Activated CD4-positive, alpha-beta T cell treated with anti-CD3 and anti-CD28 coated beads for 4 hours (primary cell): ENCODE measurements at places on chromosomes 6 and 20.

DNA sequence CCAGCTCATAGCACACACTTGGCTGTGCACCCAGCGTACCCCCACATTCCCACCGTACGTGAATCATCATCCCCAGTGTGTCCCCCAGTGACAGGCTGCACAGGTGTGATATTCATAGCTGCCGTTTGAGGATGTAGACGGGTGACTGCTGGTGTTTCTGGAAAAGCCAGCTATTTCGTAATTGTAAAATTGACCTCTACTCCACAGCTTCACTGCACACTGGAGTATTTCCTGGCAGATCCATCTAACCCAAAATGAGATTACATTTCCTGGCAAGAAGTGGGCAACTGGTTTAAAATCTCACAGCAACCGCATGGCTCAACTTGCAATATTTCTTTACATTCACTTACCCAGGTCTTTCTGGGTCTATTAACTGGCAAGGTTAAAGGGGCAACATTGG, 30.3 kb downstream of the CD83 start:
- no peak for DNase-seq

- DNase-seq, result no peak
Measured at GRCh38 chr6:5781966-5782556, 224.7 kb downstream of the NRN1 start.

DNA sequence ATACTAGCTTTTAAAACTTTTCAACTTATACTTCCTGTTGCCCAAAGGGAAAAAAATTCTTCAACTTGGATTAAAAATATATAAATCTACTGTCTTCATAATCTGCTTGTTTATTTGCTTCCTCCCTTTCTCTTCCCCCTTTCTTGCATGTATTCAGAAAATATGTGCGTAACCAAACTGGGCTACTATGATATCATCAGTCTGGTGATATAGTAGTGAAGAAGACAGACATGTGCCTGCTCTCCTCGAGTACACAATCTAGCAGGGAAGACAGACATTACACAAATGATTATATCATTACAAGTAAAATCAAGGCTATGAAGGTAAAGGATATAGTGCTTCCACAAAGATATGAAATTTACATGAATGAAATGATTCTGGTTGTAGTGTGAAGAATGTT, 31.0 kb downstream of the IBTK start:
- DNase-seq, result no peak

DNA sequence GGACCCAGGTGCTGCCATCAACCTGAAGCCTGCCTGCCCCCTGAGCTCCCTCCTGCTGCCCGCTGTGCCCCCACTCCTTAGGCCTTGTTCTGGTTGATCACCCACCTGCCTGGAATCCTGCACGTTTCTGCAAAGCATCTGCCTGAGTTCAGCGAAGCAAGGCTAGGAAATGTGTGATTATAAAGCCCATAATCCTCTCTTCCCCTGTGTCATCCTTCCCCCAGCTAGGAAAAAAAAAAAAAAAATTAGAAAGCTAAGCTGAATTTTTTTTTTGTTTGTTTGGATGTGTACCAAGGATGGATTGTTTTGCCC, 93.2 kb downstream of the FOXA2 start:
- DNase-seq, result no peak

DNA sequence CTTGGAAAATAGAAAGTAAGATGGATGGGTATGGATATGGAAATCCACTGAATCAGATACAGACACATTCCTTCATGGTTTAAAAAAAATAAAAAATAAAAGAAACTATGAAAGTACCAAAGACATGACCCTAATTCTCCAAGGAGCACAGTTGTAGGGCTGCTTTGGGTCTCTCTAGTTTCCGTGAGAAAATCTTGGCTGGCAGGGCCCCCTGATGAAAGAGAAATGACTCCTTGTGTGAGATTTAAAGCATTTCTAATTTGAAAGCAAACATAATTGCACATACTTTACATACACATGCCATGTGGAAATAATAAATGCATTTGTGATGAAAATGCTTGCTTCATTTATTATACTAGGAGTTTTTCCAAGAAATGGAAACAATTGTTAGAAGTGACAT, 593.9 kb upstream of the BTBD3 start:
- DNase-seq, result no peak

GRCh38 chr6:130366107-130367005, 539 bp downstream of the TMEM200A start:
- peak; percentile 46 for DNase-seq

- DNase-seq, result no peak
Measured at GRCh38 chr6:31920811-31921210, 6.7 kb upstream of the C2 start.

DNA sequence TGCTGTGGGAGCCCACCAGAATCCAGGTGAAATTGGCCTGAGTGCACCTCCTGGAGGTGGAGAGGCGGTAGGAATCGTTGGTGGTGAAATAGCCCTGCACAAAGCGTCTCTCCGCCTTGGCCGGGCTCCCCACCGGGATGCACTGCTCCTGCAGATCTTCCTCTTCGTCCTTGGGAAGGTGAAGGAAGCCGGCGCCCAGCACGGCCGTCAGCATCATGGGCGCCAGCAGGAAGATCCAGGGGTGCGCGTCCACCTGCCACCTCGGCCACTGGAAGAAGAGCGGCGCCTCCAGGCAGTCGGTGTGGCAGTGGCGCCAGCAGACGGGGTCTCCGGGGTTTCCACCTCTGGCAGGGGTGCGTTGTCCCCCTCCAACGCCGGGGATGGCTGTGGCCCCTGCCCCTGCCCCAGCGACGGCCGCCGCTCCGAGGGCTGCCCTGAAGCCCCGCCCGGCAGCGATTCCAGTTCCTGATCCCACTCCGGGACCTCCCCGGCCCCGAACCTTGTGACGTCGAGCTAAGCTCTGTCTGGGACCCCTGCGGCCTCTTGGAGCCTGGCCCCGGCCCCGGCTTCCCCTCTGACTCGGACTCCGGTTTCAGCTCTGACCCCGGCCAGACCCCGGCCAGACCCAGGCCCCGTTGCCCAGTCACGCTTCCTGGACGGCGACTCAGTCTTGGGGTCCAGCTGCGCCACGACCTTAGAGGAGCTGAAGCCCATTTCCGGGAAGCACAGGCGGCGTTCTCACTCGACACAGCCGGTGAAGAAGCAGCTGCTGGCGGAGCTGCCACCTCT, 91.9 kb downstream of the CD164 start:
- DNase-seq, result no peak

- DNase-seq, result no peak
Measured at GRCh38 chr6:137968901-137969300, 101.8 kb downstream of the TNFAIP3 start.

DNA sequence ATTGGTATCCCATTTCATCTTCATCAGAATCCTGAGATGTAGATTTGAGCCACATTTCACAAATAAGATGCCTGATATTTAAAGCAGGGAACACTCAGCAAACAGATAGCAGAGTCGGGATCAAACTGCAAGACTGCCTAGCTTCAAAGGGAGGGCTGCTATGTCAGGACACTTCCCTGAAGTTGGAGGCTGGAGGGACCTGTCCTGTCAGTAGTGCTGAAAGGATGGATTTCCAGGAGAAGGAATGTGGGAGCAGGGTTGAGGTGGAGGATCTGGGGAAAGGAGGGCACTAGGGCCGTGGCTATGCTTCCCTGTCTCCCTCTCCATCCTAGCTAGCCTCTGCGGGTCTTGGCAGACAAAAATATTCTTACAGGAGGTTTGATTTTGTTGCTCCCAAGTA, 32.2 kb downstream of the COX4I2 start:
- no peak for DNase-seq

GRCh38 chr6:161922631-161923119, 648.8 kb upstream of the AGPAT4 start:
- no peak for DNase-seq

GRCh38 chr20:59181936-59182335, 18.3 kb downstream of the ZNF831 start:
- no peak for DNase-seq

GRCh38 chr6:166619912-166620311, 7.1 kb downstream of the RPS6KA2 start:
- DNase-seq, result no peak

DNA sequence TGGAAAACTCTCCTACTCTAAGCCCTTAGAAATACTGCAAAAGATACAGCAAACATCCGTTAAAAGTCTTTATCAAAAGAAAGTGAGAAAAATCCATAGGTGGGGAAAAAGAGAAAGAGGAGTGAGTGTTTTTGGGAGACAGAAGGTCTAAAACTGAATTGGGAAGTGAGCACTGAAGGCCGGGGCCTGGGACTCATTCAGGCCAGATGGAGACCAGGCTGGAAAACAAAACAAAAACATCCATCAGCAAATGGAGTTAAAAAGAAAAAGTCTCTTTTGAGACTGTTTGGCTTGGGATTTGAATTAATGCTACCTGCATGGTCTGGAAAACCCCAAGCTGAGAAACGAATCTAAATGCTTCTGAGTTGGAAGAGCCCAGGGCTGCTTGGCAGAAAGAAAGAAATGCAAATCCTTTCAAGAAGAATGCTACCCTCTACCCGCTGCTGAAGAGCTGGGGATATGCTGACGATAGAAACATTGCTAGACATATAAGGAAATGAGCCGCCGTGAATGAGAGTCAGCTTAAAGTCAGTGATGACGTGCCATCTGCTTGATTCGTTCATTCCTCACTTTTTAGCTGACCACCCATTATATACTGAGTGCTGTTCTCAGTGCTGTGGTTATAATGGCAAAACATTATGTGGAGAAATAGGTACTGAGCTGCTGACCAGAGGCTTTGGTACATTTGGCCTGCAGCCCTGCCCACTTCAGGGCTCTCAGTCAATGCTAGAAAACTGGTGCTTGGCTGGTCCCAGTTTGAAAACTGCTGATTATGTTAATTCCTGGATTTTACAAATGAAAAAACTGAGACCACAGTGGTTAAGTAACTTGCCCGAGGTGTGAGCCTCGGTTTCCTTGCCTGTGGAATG, 28.0 kb upstream of the TULP4 start:
- no peak for DNase-seq

GRCh38 chr6:16040628-16040974, 88.3 kb upstream of the MYLIP start:
- no peak for DNase-seq

GRCh38 chr20:1894471-1894950, 696 bp upstream of the SIRPA start:
- no peak for DNase-seq

- no peak for DNase-seq
Measured at GRCh38 chr6:117393045-117393444, 32.7 kb downstream of the ROS1 start.

DNA sequence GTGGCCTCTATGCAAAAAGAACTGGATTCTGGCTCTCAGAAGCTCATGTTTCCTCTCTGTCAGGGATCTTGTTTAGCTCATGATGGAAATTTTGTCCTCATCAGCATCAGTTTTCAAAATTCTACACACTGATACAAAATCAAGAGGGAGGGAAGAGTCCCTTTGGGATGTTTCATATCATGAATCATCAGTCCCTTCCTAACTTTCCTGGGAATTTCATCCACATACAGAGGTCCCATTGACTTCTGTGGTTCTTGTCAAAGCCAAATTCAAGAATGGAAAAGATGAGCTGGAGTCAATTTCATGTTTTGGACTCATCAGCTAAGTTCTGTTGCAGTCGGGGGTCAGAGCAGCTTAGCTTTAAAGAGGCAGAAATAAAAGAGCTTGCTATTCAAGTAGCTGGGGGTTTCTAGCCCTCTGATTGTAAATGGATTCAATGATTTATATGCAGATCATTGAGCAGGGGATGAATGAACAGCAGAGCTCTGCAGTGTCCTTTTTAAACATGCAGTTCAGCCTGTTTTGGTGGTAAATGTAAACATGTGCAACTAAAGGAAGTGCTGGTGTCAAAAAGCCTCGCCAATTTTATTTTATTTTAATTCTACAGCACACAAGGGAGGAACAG, 21.3 kb upstream of the TMEM14A start:
- DNase-seq, result no peak

- peak; percentile 21 for DNase-seq
Measured at GRCh38 chr6:87182321-87182720, 27.0 kb downstream of the ZNF292 start.

DNA sequence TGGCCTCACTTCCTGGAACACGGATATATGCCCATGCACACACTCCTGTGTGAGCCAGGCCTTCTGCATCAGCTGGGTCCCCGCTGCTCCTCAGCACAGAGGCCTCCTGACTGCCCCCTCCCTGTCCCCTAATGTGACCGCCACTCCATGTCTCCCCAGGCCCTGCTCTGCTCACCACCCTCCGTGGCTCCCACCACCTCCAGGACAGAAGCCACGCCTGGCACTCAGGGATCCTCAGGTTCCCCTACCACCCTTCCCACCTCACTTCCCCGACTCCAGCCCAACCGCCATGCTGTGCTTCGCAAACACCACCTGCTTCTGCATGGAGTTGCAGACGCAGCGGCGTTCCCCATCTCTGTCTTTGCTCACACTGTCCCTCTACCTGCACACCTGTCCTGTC, 4.3 kb upstream of the SRC start:
- DNase-seq, result no peak

DNA sequence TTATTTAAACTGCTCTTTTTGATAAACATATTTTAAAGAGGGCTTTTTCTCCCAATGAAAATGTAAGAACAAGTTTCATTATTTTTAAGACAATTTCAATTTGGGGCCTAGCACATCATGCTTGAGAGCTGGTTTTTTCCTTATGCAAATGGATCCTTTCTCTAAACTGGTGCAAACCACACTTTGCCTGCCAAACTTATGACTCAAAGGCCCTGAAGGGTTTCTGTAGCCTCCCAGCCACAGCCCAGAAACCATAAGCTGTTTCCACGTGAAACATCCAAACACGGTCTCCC, 451 bp upstream of the HSF2 start:
- no peak for DNase-seq

GRCh38 chr6:33633462-33634158, 12.5 kb downstream of the ITPR3 start:
- DNase-seq, result peak; percentile 64

- DNase-seq, result no peak
Measured at GRCh38 chr20:43825581-43825980, 89.1 kb upstream of the TOX2 start.

GRCh38 chr20:47568019-47568418, 66.3 kb downstream of the NCOA3 start:
- no peak for DNase-seq

- no peak for DNase-seq
Measured at GRCh38 chr20:44642203-44643153, 9.0 kb downstream of the ADA start.

- DNase-seq, result no peak
Measured at GRCh38 chr20:53923566-53924369, 146.6 kb downstream of the BCAS1 start.

DNA sequence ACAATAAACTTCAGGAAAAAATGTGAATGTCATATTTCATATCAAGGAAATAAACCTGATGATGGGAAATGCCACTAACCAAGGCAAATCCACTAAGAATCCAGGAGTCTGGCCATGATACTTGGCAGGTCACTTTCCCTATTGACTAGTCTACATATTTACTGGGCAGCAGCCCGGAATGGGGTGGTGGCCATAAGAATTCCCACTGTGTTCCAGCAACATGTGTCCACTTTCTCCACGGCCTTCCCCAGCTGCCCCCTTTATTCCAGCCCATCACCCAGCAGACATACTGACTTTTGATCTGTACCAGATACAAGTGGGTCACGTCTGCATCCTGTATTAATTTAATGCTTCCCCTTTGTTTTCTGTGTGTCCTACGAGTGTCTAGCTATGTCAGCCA, 234.5 kb upstream of the PRDM1 start:
- no peak for DNase-seq
